Stimulated activated CD8-positive, alpha-beta memory T cell treated with anti-CD3 and anti-CD28 coated beads, Interleukin-12 subunit alpha, Interleukin-12 subunit beta, amount 100 ng/mL, for 1 hour (primary cell): ENCODE measurements at places on chromosomes 3 and 15.

GRCh38 chr3:105093371-105094252, 273.1 kb upstream of the ALCAM start:
- DNase-seq: no peak

- no peak for DNase-seq
Measured at GRCh38 chr3:98855806-98856400, 45.6 kb downstream of the DCBLD2 start.

DNA sequence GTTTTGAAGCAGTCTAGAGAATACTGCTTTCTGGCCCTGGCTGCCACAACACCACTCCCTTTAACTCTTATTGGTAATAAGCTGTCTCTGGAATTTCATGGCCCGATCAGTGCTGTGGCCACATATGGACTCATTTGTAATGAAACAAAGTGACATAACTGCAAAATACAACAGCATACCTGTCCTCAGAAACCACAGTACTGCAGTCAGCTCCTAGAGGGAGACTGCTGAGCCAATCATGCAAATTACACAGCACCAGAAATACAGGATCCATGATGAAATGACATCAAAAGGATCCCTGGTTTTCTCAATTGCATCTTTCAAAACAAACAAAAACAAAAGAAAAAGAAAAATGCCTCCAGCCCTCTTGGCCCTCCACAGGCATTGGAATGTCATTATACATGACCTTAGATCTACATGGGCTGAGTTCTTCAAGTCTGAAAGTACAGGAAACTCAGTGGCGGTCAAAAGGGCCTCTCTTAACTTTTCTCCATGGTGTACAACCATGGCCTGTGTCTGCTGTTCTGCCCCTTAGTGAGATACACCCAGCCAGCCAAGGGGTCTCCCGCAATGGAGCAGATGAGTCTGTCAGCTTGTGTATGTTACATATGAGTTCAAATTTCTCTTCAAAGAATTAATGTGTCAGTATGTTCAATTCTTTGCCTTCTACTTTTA, 24.9 kb upstream of the KBTBD12 start:
- DNase-seq: no peak

GRCh38 chr3:14524920-14525660, 15.1 kb downstream of the GRIP2 start:
- no peak for DNase-seq

DNA sequence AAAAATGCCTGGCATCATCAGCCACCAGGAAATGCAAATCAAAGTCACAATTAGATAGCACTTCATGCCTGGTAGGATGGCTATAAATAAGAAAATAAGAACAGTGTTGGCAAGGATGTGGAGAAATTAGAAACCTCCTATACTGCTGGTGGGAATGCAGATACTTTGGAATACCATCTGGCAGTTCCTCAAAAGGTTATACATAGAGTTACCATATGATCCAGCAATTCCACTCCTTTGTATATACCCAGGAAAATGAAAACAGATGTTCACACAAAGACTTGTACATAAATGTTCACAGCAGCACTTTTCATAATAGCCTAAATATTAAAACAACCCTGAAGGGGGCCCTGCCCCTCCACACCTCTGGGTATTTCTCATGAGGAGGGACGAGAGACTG, 13.7 kb downstream of the ACSBG1 start:
- no peak for DNase-seq

DNA sequence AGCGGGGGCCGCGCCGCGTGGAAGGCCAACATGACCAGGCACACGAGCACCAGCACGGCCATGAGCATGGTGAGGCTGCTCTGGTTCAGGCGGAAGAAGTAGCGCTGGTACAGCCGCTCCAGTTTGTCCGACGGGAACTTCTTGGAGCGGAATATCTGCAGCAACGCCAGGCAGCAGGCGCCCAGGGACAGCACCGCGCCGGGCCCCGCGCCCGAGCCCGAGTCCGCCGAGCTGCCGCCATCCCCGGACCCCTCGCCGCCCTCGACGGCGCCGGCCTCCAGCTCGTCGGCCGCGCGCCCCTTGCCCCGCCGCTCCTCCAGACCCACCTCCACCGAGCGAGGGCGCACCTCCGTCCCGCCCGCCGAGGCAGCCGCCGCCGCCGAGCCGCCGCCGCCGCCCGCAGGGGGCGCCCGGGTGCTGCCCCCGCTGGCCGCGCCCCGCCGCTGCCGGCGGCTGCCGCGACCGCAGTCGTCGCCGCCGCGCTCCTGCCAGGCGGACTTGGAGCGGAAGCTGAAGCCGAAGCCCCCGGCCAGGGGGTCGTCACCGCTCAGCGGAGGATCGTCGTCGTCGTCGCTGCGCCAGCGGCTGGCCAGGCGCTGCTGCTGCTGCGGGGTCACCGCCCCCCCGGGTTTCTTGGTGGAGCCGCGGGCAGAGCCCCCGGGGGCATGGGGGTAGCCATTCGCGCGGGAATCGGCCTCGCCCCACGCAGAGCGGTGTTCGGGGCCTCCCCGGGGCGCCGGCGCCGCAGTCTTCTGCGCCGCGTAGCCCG, 957 bp downstream of the ADCY5 start:
- DNase-seq: no peak

GRCh38 chr3:159913712-159914414, 74.8 kb upstream of the IL12A start:
- no peak for DNase-seq

DNA sequence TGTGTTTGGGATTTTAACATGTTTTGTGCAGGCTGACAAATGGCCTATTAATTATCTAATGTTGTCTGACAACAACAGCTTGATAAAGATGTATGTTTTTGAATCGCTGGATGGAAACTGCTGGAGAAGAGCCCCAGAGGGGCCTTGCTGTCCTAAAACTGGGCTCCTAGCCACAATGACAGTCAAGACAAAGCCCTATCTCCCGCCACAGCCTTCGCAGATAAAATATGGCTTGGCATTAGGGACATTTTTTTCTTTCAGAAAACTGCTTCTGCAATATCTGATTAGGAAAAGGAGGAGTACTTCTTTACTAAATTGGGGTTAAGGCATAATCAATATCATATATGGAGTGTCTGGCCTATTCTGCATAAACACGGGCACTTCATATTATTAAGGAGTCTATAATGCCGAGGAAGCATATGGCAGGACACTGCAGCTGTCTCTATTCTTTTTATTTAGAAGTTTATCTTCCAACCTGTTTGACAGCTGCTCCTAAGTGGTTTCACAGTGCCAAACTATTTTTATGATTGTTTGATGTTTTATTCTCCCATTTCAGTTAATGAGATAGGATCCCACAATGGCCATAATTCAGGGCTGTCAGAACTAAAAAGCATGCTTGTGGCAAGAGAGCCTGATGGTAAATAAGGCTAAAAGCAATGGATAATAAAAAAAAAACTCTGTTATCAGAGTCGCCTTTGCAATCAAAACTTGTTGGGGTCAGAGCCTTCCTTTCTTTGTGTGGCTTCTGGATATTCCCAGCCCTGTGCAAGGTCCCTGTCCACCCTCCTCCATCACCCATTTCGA, 210.1 kb downstream of the MECOM start:
- DNase-seq: no peak

DNA sequence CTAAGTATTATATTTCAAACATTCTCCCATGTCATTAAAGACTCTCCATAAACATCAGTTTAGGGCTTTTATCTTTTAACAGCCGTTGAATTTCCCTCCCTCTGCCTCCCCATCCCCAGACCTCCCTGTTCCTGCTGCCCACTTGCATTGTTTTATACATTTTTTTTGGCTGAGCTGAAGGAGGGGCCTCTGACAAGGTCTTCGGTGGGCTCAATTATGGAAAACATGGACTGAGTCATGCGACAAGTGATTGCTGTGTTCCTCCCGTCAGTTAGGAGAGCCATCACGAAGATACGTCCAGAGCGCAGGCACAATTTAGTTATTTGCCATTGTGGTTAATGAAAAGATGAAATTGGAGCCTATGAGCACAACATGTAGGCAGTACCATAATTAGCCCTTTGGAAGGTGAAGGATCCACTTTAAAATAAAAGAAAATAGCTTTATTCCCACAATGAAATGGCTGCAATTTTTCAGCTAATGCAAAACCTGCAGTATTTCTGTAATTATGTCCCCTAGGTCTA, 12.0 kb upstream of the NMNAT3 start:
- no peak for DNase-seq

DNA sequence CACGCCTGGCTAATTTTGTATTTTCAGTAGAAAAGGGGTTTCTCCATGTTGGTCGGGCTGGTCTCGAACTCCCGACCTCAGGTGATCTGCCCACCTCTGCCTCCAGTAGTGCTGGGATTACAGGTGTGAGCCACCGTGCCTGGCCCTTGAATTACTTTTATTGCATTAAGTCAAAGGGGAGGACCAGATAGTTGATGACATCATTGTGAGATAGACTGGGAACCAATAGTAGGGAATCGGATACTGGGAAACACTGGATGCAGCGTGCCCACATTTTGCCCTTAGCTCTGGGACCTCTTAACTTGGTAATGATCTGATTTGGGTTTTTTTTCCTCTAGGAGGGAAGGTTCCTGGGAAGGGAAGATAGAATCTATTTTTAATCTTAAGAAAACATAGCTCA, 19.2 kb downstream of the DAG1 start:
- no peak for DNase-seq
